ENCODE measurements at places on chromosomes 2 and 18.

- DNase-seq: no peak
Observed at GRCh38 chr2:64906853-64907536, 82.2 kb upstream of the SLC1A4 start.

GRCh38 chr2:191038241-191038725 is 24.3 kb upstream of the STAT1 start:
- DNase-seq: no peak

GRCh38 chr18:56541340-56541739 is 97.1 kb downstream of the TXNL1 start:
- DNase-seq: no peak

DNA sequence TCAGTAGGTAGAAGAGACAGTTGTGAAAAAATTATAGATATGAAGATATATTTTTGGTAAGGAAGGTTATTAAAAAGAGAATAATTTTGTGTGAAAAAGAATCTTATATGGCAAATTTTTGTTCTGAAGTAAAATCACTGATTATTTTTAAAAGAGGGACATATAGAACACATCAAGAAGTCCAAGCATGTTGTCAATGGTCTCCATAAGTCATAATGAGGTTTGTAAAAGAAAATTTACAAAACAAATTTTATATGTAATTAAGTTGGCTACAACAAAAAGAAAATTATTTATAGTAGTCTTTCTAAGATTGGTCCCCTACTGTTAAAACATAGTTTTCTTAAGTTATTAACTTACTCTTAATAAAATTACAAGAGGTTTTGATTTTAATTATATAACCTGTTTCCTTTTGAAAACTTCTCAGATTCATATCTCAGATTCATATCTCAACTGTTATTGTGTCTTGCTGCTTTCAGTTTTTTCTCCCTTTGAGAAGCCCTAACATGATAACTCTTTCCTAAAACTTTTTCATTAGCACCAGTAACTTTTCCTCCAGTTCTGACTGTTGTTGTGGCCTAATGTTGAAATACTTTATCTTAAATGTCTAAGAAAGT is 81.2 kb downstream of the SH3YL1 start:
- no peak for DNase-seq

GRCh38 chr18:57677262-57678211 is 55.9 kb upstream of the NARS1 start:
- no peak for DNase-seq

DNA sequence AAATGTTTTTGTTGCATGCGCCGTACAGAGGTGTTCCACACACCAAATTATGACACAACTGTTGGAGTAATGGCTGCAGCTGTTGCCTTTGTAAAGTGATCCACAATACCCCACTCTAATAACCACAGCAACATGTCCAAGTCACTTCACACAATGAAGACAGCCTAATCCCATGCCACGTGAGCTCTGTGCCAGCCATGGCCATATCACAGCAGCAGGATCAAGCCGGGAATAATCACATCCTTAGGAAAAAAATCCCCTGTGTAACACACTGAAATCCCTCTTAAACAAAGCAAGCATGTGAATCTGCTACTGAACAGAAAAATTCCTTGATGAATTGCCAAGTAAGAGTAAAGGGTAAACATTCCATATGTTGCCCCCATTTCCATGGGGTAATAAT is 179.5 kb upstream of the PARD3B start:
- no peak for DNase-seq

DNA sequence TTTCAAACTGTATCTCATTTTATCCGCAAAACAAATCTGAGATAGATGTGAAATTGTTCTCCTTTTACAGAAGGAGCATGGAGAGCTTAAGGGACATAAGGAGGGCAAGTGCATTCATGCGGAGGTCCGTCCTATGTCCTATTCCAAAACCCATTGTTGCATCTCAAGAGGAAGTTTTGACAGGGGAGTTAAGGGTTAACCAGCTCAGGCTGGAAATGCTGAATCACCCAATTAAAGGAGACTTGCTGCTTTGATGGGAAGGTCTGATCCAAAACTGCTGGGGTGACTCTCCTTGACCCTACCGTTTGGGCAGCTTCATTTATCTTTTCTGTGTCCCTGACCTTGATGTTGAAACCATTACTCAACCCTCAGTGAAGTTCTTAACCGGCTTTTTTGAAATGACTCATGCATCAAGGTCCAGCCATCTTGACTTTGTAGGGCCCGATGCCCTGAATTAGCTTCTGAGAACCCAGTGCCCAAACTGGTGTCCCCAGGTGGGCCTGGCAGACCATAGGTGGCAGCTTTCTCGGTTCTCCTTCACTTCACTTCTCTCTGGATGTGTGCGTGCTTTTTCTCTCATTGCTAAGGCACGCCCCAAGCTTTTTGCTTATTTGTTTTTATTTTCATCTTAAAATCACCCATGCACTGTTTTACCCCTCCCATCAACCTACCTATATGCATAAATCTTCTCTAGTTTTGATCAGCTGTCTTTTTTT is 15.9 kb upstream of the TXNDC2 start:
- no peak for DNase-seq

GRCh38 chr2:195961873-195962272 is 106.8 kb downstream of the DNAH7 start:
- DNase-seq: no peak

DNA sequence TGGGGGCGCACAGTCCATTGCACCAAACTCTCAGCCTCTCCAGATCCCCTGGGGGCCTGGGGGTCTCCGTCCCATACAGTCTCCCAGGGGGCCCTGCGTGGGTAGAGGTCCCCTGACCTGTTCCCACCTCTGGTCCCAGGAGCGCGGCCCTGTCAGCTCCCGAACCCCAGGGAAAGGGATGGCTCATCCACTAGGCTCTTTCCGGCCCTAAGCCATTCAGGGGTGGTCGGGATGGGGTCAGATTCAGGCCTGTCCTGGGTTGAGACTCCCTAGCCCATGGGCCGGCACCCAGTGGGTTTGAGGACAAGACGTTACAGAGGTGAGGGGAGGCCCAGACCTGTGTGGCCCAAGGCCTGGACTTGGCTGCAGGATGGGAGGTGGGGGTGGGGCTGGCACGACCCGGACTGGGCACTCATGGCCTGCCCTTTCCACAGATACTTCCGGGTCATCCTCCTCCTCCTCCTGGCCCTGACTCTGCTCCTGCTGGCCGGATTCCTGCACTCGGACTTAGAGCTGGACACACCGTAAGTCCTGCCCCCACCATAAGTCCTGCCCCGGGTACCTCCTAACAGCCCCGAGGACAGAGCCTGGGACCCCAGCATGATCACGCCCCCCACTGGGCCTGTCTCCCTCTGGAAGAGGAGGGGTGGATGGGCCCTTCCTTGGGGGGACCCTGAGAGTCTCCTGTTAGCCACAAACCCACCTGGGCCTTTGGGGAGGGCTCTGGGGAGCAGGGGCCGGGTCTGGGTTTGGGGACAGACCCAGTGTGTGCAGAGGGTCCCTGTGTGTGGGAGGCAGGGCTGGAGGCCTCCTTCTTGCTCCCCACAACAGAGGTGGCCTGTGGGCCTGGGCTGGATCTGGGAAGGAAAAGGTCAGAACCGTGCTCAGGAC is 10.1 kb upstream of the NEU4 start:
- DNase-seq: no peak

GRCh38 chr2:134836986-134837385 is 1.4 kb upstream of the ACMSD start:
- no peak for DNase-seq

GRCh38 chr2:110755491-110756078 is 23.2 kb downstream of the ACOXL start:
- no peak for DNase-seq

DNA sequence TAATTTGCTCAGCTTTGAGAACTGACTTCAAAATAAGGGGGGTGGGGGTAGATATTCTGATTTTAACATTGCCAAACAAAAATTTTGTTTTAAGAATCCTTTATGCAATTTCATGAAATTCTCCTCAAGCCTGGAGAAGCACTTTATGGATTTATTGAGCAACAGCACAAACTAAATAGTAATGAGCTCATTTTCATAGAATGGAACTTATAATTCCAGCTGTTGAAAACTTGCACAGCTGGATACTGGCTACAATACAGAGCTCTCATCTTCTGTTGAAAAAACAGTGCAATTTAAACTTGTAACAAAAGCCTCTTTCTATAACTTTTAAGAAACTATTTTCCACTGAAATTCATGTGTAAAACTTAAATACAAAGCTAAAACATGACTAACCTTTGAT is 137.6 kb upstream of the FN1 start:
- DNase-seq: no peak

- no peak for DNase-seq
Observed at GRCh38 chr2:46923041-46923528, 7.5 kb upstream of the MCFD2 start.

DNA sequence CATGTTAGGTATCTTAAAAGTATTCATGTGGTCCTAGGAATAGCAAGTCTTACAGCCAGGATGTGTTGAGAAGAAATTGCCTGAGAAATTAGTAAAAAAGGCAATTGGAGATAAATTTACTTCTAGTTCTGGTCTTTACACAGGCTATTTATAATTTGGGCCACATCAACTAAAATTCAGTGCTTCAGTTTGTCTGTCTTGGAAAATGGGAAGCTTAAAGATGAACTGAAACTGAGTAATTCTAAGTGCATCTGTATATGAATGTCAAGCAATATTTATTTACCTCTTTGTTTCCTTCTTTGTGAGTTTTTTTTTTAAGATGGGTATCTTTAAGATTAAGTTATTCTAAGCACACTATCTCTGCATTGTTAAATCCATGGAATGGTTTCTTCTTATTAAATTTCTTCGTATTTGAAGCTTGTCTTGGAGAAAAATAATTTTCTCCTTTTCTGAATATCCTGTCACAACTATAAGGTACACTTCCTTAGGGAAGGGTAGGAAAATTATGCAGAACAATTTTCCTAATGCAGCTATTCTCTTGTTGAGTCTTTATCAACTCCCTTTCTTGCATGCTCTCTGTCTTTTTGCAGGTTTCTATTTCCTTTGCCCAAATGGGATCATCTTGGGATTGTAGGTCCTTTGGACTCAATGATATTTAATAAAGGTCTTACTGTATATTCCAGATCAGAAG is 39.7 kb upstream of the MMADHC start:
- no peak for DNase-seq

- no peak for DNase-seq
Observed at GRCh38 chr2:24766609-24767008, 26.6 kb downstream of the PTRHD1 start.

- no peak for DNase-seq
Observed at GRCh38 chr2:158619496-158619895, 162.7 kb downstream of the PKP4 start.

DNA sequence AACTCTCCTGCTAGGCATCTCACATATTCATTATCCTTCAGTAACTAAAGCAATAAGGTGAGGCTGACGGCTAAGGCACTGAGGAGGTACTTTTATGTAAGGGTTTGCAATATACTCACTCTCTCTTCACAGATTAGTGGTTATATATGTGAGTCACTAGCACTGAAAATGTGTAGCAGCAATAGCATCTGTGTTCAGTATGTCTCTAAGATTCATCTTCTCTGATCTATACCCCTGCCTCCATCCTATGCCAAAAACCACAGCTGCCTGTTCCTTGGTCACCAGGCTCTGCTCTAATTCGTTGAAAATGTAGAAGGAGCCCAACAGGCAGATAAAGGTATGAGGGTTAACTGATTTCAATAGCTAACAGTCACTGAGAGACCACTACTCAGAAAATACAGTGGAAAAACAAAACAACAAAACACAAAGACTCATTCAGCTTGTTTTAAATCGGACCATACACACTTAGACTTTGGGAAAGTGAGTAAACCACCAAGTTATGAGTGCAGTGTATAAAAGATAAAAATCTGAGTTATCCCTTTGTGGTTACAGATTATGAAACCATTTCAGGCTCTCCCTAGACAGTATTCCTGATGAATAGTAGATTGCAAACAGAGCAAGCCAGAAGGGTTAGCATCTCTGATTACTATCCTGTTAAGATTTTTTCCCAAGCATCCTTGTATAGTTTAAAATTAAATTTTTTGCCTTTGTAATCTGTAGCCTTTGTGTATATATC is 75.3 kb upstream of the CYP26B1 start:
- no peak for DNase-seq

GRCh38 chr2:132547090-132547687 is 122.8 kb downstream of the LYPD1 start:
- DNase-seq: no peak

- DNase-seq: no peak
Observed at GRCh38 chr2:153360239-153360638, 118.3 kb downstream of the RPRM start.
